ENCODE measurements at places on chromosomes 11 and 22.

GRCh38 chr11:77175869-77176539, 48.0 kb downstream of the MYO7A start:
- no peak for DNase-seq

DNA sequence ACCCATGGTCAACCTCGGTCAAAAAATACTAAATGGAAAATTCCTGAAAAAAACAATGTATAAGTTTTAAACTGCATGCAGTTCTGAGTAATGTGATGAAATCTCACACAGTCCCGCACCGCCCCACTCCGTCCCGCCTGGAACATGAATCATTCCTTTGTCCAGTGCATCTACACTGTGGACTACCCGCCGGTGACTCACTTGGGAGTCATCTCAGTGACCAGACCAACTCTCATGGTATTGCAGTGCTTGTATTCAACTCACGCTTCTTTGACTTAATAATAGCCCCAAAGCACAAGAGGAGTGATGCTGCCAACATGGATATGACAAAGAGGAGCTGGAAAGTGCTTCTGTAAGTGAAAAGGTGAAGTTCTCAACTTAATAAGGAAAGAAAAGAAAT, 48.8 kb downstream of the ARHGAP32 start:
- DNase-seq = no peak

DNA sequence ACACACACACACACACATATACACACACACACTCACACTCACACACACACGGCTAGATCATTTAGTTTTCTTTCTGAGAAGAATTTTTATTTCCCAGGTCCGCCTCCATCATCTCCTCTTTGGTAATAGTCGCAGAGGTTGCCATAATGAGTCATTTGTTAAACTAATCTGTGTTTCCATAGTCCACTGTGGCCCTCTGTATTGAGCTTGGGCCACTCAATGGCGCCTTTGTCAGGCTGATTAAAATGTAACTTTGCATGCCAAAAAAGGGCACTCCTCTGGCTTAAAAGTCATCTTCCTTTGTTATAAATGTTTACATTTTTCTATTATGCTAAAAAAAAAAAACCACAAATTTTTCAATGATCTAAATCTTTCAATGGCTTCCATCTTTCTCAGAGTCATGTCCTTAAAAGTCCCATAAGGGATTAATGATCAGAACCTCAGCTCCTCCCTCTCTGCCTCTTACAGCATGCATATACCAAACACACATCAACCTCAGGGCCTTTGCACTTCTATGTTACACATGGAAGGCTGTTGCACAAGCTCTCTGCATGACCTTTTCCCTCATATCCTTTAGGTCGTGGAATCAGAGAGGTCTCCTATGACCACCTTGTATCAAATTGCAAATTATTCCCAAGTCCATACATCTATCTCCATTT, 35.3 kb downstream of the EHF start:
- no peak for DNase-seq

DNA sequence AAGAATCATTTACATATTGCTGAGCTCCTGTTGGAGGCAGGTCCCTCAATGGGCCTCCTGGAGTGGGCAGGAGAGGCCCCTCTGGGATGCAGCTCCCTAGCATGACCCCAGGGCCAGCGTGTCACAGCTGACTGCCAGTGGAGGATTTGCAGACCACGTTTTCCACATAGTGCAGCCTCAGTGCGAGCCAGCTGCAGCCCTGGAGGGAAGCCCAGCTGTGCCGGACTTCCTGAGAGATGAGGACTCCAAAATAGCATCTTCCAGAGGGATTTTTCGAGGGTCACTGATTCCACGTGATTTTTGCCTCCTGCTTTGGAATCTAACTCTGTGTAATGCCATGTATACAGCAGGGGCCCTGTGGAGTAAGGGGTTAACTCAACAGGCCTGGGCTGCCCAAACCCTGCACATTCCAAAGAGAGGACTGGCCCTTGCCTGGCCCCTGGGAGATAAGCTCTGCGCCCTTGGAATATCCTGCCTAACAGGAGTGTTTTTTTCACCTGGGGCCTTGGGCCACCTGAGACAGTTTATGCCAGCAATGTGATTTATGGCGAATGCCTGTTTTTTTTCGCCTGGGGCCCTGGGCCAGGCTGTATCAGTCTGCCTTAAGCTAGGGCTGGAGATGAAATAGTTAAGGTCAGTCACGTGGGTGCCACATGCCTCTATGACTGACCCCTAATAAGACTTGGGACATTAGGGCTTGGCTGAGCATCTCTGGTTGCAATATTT, 47.4 kb downstream of the RPS6KA4 start:
- no peak for DNase-seq

- DNase-seq = no peak
Measured at GRCh38 chr11:116778556-116778955, 5.8 kb upstream of the BUD13 start.

GRCh38 chr11:111735262-111736116, 30.7 kb downstream of the PPP2R1B start:
- no peak for DNase-seq

GRCh38 chr11:134355656-134356055, 23.9 kb downstream of the GLB1L2 start:
- no peak for DNase-seq

DNA sequence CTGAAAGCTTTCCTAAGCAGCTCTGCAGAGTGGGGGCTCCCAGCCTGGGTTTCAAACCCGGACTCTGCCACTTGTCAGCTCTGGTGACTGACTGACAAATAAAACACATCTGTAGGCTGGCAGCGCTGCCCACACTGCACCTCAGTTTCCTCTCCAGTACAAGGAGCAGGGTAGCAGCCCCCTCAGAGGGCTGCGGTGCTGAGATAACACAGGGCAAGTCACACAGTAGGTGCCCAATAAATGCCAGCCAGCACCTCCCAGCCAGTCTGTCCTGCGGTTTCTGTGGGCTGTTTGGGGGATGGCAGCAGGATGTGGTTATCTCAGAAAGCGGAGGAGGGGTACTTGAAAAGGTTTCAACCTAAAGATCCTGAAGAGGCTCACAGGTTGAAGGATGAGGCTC, 1.5 kb downstream of the SYT12 start:
- peak; percentile 58 for DNase-seq

DNA sequence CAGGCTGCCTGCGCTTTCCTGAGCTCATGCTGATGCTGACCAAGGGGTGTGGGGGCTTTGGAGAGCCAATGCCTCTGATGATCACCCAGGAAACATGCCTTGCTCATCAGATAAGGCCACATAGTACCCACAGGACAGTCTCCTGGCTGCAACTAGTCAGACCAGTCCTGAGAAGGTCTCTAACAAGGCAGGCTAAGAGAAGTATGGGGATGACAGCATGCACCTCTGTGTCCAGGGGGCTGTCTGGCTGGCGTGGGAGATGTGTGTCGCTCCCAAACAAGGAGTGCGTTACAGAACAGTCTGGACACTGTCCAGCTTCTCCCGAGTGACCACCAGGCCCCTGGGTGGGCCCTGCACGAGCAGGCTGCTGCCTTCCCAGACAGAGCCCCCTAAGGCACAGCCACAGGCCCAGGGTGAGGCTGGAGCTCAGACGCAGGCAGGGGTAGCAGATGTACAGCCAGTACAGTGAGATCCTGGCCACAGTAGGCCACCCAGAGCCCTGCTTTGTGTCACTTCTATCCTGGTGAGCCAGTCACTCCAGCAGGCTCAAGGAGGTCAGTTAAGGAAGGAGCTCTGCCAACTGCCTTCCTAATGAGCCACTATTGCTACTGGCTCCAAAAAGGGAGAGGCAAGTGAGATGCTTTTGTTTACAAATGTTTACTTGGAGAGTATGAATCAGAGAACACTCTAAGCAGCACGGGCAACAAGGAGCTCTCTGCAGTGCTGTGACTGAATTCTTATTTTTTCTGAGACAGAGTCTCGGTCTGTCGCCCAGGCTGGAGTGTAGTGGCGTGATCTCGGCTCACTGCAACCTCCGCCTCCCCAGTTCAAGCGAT, 66.0 kb upstream of the CLTCL1 start:
- no peak for DNase-seq

DNA sequence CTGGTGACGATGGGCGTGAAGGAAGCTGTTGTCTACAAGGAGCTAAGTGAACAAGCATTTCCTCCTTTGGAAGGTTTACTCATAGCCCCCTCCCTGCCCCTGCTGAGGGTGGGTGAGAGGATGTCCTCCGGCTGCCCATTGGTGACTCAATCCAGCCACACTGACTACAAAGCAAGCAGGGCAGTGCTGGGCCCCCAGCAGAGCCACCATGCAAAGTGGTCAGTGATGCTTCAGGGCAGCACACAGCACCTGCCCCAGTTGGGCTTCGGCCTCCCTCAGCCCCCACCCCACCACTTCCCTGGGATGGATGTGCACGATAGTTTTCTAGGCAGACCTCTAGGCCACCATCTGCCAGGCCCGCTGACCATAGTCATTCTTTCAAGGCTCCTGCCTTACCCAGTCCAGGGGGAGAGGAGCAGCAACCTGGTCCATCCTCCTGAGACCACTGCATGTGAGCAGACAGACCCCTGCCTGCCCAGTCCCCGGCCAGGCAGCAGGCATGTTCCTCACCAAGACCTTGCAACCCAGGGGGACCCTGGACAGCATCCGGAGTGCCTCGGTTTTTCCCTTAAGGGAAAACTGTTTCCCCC, 125.1 kb downstream of the BCR start:
- no peak for DNase-seq

DNA sequence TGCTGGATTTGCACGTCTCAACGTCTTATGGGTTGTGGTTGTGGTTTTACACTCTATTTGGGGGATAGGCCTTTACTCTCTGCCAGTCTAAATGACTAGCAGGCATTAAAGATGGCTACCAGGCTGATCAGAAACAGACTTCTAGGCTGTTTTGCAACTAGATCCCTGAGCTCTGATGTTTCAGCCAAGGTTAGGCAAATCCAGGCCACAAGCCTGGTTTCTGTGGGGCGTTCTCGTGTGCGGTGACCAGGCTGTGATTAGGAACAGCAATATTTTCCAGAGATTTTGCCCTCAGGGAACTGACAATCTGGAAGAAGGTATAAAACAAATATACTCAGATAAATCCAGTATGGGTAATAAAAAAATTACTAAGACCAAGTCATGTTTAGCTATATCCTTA, 502.4 kb downstream of the INSC start:
- no peak for DNase-seq

Data from activated CD8-positive, alpha-beta memory T cell treated with anti-CD3 and anti-CD28 coated beads, Interleukin-2, amount 50 U/mL, for 4 hours (primary cell).